Nephron progenitor cell (in vitro differentiated cells): ENCODE measurements at places on chromosomes 6 and 20.
A peak's percentile ranks its signal among the peaks of the same experiment; 100 is the strongest.

DNA sequence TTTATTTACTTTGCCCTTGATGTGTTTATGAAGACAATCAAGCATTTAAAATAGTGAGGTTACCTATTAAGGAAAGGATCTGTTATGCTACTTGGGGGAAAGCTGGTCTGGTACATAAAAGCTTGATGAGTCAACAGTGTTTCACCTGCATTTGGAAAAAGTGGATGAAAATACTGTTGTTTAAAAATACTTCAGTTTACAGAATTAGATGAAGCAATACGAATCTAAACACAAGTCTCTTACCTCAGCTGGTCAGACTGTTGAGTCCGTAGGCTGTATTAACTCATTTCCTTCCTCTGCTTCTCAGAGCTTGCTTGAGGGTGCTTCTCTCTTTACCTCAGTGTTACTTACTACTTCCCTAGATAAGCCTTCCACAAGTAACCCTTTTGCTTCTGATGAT, 36.1 kb downstream of the NKX2-4 start:
- peak overlapping the region; percentile 39 for H3K27ac ChIP-seq
- no peaks in the 10 kb centered on the region for H3K27me3 ChIP-seq
- H3K4me3 ChIP-seq: no peak overlapping the region
- H3K36me3 ChIP-seq: peaks cover 54% of the 10 kb centered on the region
- DNase-seq: no peak

DNA sequence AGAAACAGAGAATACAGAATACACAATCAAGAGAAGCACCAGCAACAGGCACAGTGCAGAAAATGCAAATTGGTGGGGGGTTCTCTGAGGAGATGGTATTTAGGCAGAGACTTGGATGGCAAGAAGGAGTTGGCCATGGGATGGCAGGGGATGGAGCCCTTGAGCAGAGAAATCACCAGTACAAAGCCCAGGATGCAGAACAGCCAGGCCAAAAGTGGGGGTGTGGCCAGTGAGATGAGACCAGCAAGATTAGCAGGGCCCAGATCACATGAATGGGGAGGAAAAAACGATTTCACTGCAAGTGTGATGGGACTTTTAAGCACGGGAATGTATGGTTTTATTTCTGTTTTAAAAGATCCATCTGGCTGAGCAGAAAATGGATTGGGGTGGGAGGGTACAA, 63.4 kb downstream of the TRAM2 start:
- H3K4me3 ChIP-seq: no peak overlapping the region
- DNase-seq: no peak
- peaks cover 53% of the 10 kb centered on the region for H3K4me1 ChIP-seq
- peaks cover 52% of the 10 kb centered on the region for H3K36me3 ChIP-seq

- H3K4me1 ChIP-seq: peaks cover 36% of the 10 kb centered on the region
- H3K27me3 ChIP-seq: no peaks in the 10 kb centered on the region
- H3K27ac ChIP-seq: no peak overlapping the region
- peaks cover 28% of the 10 kb centered on the region for H3K36me3 ChIP-seq
- H3K4me3 ChIP-seq: no peak overlapping the region
These were observed 3.7 kb downstream of the ACOT8 start for GRCh38 chr20:45853484-45853883.

- DNase-seq: no peak
- H3K27ac ChIP-seq: no peak overlapping the region
- no peaks in the 10 kb centered on the region for H3K27me3 ChIP-seq
- H3K4me1 ChIP-seq: peaks cover 12% of the 10 kb centered on the region
- peaks cover 26% of the 10 kb centered on the region for H3K36me3 ChIP-seq
These were observed 107.8 kb downstream of the UBE3D start for GRCh38 chr6:82957868-82958245.

DNA sequence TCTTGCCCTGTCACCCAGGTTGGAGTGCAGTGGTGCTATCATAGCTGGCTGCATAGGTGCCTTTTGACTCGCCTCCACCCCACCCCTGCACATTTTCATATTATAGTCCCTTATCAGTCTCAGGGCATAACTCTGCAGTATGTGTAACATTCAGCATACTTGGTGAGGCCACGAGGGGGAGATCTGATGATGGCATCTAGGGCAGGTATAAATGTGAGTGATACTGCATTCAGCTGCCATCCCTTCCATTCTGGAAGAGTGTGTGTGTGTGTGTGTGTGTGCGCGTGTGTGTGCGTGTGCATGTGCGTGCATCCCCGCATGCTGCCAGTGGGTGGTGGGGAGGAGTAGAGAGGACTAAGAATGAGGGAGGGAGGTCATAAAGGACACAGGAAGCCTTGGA, 81.4 kb downstream of the JARID2 start:
- no peak overlapping the region for H3K4me3 ChIP-seq
- no peaks in the 10 kb centered on the region for H3K27me3 ChIP-seq
- no peak overlapping the region for H3K27ac ChIP-seq
- peak; percentile 15 for DNase-seq
